ENCODE measurements at places on chromosomes 1 and 21. TPM values are rescaled to one million over a fixed set of nuclear protein-coding genes. Genes with fewer than 3 reads are reported as not detected.

Gene PADI3
- total RNA-seq = not detected

Gene SEMA4A
- total RNA-seq = 3.7 TPM

Gene SDC3
- 38.3 TPM for total RNA-seq

Gene RHD
- not detected for total RNA-seq

Gene ADCY10
- total RNA-seq = 0.55 TPM

Gene KRTAP7-1
- not detected for total RNA-seq

Gene PPIH
- total RNA-seq = 53.4 TPM

Gene OR2L8
- not detected for total RNA-seq

Gene CSTB
- total RNA-seq = 42.0 TPM

- no peak for DNase-seq
These were observed 932 bp upstream of the USP24 start for GRCh38 chr1:55216096-55216495.

- no peak for DNase-seq
These were observed 51.1 kb downstream of the SLX9 start for GRCh38 chr21:44990921-44991320.

DNA sequence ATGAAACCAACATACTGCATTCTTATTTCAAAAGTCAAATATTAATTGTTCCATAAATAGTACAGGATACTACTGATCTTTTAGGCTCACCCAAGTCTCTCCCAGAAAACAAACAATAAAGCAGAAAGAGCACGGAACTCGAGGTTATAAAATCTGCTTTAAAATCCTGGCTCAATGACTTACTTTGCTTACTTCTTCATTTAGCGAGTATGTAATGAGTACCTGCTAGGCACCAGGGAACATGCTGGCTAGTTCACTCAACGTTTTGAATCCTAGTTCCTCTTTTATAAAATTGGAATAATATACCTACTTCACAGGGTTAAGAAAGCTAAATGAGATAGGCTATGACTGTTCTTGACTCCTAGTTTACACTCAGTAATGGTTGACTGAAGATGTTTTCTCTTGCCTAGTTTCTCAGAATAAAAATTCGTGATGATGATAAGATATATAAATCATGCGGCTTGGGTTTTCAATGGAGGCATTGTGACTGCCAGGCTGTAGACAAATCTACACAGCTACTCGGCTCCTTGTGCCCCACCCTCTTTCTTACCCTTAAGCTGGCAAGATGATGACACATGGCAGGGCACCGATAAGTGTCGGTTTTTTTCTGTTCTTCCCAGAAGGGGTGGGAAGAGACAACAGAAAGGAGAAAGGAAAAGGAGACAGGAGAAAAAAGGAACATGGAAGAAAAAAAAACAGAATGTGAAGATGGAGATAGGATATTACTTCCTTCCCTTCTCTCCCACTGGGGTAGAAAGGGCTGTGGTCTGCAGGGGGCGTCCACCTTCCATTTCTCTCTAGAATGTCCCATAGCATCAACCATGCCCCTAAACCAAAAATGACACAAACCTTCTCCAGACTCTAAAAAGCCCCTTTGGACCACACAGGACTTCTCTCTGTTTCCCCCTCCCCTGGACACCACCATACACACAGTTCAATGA lies 507.1 kb downstream of the SMYD3 start:
- no peak for DNase-seq

DNA sequence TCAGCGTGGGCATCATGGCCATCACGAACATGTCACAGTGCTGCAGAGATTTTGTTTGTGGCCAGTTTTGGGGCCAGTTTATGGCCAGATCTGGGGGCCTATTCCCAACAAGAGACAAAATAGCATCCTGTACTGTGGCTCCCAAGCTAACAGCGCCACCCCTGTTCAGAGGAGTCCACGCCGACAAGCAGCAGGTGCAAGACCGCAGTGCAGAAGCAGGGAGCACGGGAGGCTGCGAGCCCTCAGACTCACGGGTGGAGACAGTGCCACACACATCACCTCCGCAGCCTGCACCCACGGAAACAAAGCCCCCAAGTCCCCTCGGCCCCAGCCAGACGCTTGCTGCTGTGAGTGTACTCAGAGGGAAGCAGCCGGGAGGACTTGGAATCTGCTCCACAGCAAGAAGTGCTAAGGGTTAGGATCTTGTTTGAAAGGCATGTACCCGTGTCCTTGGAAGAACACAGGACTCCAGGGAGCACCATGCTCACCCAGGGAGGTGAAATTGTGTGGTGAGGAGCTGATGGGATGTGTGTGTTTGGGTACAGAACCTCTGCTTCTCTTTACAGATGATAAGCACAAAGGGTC lies 7.1 kb downstream of the TCP10L start:
- no peak for DNase-seq

- no peak for DNase-seq
These were observed 79.7 kb upstream of the ARHGAP29 start for GRCh38 chr1:94316836-94317789.

- DNase-seq = no peak
These were observed 351.4 kb downstream of the HLX start for GRCh38 chr1:221230605-221231004.

DNA sequence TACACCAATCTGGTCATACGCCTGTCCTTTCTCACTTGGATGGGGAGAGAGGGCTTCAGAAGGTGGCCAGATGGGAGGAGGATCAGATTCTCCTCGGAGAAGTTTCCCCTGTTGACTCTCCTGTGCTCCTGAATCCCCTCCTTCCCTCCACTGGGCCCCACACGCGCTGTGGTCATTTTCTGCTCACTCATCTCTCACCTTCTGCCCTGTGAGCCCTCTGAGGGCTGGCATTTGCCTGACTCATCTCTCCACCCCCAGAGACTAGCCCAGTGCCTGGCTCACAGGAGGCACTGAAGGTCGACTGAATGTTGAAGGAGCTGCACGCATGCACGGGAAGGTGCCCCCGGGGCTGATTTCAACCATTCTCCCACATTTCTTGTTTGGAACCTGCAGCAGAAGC lies 14.2 kb downstream of the ABCA4 start:
- DNase-seq = no peak

DNA sequence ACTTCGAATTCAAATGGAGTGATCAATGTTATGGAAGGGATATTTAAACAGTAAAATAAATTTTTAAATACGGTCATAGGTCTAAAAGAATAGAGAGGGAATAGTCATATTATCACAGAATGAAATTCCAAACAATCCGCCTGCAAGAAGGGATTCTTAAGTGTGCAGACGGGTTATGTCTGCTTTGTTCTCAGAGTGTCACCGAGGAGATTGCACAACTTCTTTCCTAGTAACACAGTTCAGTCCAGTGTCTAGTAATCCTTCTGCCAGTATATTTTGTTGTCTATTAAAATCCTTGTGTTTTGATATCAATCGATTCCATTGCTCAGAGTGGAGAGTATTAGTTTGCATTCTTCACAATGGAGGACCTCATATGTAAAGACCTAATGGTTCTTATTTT lies 48.4 kb downstream of the LRRC53 start:
- no peak for DNase-seq

GRCh38 chr1:211723273-211723672 lies 47.9 kb upstream of the NEK2 start:
- no peak for DNase-seq
